Stimulated activated CD4-positive, alpha-beta T cell treated with anti-CD3 and anti-CD28 coated beads, Interleukin-12 subunit alpha, Interleukin-12 subunit beta, amount 100 ng/mL, for 48 hours (primary cell): ENCODE measurements at places on chromosomes 1 and 21.

DNA sequence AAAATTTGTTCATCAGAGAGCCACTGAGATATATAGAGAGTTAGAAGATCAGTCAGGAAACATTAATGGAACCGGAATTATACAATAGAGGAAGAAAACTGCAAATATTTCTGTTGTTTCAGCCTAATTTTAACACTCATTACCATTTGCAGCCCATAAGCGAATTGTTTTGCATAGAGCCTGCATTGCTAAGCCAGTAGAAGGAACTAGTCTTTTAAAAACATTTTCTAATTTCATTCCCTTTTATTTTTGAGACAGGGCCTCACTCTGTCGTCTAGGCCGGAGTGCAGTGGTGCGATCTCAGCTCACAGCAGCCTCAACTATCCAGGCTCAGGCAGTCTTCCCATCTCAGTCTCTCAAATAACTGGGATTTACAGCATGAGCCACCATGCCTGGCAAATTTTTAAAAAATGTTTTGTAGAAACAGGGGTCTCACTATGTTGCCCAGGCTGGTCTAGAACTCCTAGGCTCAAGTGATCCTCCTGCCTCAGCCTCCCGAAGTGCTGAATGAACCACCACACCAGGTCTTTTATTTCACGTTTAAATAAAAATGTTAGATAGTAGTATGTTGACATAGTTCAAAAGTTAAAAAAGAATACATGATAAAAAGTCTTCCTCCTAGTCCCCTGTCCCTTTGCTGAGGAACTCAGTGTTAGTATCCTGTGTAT is 25.3 kb downstream of the MPZL1 start:
- no peak for DNase-seq

DNA sequence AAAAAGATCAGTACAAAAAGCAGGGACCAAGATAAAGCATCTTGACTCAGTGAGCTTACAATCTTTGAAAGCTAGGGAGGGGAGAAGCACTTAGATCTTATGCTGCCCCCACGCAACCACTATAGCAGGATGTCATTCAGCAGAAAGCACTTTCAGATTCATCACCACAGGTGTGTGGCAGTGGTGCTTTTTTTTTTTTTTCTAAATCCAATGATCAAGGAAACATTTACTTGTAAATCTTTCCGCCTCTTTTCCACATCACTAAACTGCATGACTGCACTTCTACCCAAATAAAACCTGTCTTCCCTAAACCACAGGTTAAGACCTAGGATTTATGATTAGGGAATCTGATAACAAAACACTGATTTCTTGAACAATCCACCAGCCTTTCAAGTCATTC is 154.8 kb downstream of the SLC45A1 start:
- DNase-seq, result peak; percentile 32

- no peak for DNase-seq
These were observed 331.2 kb downstream of the PLPP3 start for GRCh38 chr1:56248138-56248537.

GRCh38 chr1:9229549-9229948 is 5.0 kb upstream of the H6PD start:
- no peak for DNase-seq
